ENCODE measurements at places on chromosomes 16 and 17.

- no peaks in the 10 kb centered on the region for H3K36me3 ChIP-seq
- H3K4me1 ChIP-seq = peaks cover 50% of the 10 kb centered on the region
- DNase-seq = peak; percentile 77
- H3K27ac ChIP-seq = peak overlapping the region; percentile 94
Measured at GRCh38 chr17:50151041-50151936, 812 bp upstream of the PPP1R9B start.

DNA sequence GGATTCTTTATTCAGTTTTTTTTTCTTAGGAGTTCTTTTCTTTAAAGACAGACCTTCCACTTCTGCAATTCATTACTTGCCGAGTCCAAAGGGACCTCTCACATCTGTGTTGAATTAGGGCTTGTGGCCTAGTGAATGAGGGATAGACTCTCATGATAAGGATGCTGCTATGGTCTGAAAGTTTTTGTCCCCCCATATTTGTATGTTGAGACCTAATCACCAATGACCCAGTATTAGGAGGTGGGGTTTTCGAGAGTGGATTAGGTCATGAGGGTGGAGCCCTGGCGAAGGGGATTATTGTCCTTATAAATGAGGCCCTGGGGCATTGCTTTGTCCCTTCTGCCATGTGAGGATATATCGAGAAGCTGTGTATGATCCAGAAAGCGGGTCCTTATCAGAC, 9.5 kb downstream of the KRT12 start:
- H3K4me1 ChIP-seq = peaks cover 27% of the 10 kb centered on the region
- peak overlapping the region; percentile 80 for H3K27ac ChIP-seq
- H3K4me3 ChIP-seq = peak overlapping the region; percentile 2
- no peaks in the 10 kb centered on the region for H3K27me3 ChIP-seq

- peaks cover 20% of the 10 kb centered on the region for H3K36me3 ChIP-seq
- H3K4me1 ChIP-seq = peaks cover 1% of the 10 kb centered on the region
- H3K27me3 ChIP-seq = no peaks in the 10 kb centered on the region
- H3K27ac ChIP-seq = no peak overlapping the region
Measured at GRCh38 chr17:37312137-37312923, 63.5 kb upstream of the C17orf78 start.

- H3K36me3 ChIP-seq = peaks cover 3% of the 10 kb centered on the region
- no peak overlapping the region for H3K27ac ChIP-seq
- H3K4me1 ChIP-seq = peaks cover 40% of the 10 kb centered on the region
- DNase-seq = no peak
Measured at GRCh38 chr17:66945147-66945835, 19.2 kb upstream of the CACNG4 start.

GRCh38 chr17:75878174-75878998, at the start of gene TRIM47:
Gene TRIM47 (minus strand): TSS chr17:75878581. CDS start chr17:75878548, 33 bp downstream.
- H3K27ac ChIP-seq = no peak within 1 kb of the TSS
- peaks cover 16% of the 10 kb centered on the region for H3K4me1 ChIP-seq
- peaks cover 72% of the 10 kb centered on the region for H3K27me3 ChIP-seq
- no peaks in the 10 kb centered on the region for H3K36me3 ChIP-seq
- DNase-seq = no peak

DNA sequence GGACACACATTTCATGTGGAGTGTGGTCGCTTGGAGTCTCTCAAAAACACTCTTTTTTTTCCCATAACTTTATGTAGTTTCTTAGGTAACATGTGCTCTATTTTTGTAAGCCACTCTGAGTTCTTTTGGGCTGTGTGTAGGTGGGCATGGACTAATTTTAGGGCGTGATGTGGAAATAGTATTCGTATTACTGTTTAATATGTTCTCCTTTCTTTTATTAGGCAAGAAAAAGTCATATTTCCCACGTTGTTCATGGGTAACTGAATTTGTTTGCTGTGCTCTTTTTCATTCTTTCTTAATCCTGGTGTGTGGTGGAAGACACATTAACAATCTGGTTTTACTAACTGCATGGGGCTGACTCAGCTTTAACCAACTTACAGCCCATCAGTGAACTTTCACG, 27.4 kb downstream of the NDEL1 start:
- no peak for DNase-seq
- no peak overlapping the region for H3K27ac ChIP-seq
- H3K36me3 ChIP-seq = peaks cover 25% of the 10 kb centered on the region
- peaks cover 22% of the 10 kb centered on the region for H3K4me1 ChIP-seq
- H3K4me3 ChIP-seq = no peak overlapping the region

GRCh38 chr17:2025622-2026309, 632 bp upstream of the RTN4RL1 start:
- DNase-seq = peak; percentile 78
- H3K36me3 ChIP-seq = no peaks in the 10 kb centered on the region
- peaks cover 67% of the 10 kb centered on the region for H3K27me3 ChIP-seq
- H3K4me1 ChIP-seq = peaks cover 21% of the 10 kb centered on the region

- no peaks in the 10 kb centered on the region for H3K27me3 ChIP-seq
- peaks cover 66% of the 10 kb centered on the region for H3K4me1 ChIP-seq
- no peak overlapping the region for H3K4me3 ChIP-seq
- peaks cover 3% of the 10 kb centered on the region for H3K36me3 ChIP-seq
- no peak overlapping the region for H3K27ac ChIP-seq
- no peak for DNase-seq
Measured at GRCh38 chr17:21031756-21032396, 10.9 kb downstream of the USP22 start.

- H3K27me3 ChIP-seq = no peaks in the 10 kb centered on the region
- no peak for DNase-seq
- peaks cover 17% of the 10 kb centered on the region for H3K4me1 ChIP-seq
- peaks cover 25% of the 10 kb centered on the region for H3K36me3 ChIP-seq
- H3K4me3 ChIP-seq = no peak overlapping the region
Measured at GRCh38 chr17:82416771-82417170, 1.4 kb upstream of the HEXD start.

DNA sequence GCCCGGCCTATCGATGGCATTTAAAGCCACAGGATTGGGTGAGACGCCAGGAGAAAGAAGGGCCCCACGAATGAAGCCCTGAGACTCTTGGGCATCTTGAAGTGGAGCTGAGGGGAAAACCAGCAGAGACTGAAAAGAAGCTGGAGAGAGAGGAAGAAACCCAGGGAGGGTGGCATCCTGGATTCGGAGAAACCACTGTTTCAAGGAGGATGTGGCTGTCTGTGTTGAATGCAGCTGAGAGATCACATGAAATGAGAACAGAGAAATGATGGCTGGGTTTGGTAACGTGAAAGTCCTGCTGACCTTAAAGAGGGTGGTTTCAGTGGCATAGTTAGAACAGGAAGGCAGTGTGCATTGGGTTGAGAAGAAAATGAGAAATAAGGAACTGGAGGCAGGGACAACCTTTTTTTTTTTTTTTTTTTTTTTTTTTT, 3.8 kb downstream of the TNFSF12 start:
- no peak for DNase-seq
- H3K27ac ChIP-seq = no peak overlapping the region
- no peak overlapping the region for H3K4me3 ChIP-seq
- peaks cover 16% of the 10 kb centered on the region for H3K4me1 ChIP-seq

- H3K4me1 ChIP-seq = no peaks in the 10 kb centered on the region
- no peak for DNase-seq
- no peaks in the 10 kb centered on the region for H3K36me3 ChIP-seq
- H3K4me3 ChIP-seq = no peak overlapping the region
Measured at GRCh38 chr17:56613131-56613530, 19.6 kb downstream of the NOG start.

GRCh38 chr17:6269478-6269877, 165.4 kb downstream of the AIPL1 start:
- no peak overlapping the region for H3K4me3 ChIP-seq
- H3K36me3 ChIP-seq = no peaks in the 10 kb centered on the region
- H3K27ac ChIP-seq = no peak overlapping the region
- no peaks in the 10 kb centered on the region for H3K4me1 ChIP-seq

GRCh38 chr16:70470927-70471341, 16.5 kb downstream of the FCSK start:
- no peak overlapping the region for H3K4me3 ChIP-seq
- no peak for DNase-seq
- H3K36me3 ChIP-seq = peaks cover 5% of the 10 kb centered on the region
- H3K27ac ChIP-seq = no peak overlapping the region
- H3K27me3 ChIP-seq = no peaks in the 10 kb centered on the region
- H3K4me1 ChIP-seq = no peaks in the 10 kb centered on the region

DNA sequence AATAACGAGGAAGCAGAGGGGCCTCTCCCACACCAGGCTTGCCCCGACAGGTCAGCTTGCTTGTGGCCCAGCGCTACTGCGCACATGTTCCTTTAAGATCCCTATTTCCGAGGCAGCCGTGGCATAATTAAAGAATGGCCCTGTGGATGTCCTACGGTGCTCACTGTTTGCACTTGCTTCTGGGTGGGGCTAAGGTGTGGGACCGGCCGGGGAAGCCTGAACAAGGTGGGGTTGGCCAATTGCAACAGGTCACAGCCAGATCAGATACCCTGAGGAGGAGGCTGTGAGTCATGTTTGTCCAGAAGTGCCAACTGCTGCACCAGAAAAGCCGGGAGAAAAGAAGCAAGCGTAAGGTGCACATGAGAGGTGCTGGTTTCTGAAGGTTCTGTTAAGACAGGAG, 158.5 kb upstream of the CACNG5 start:
- DNase-seq = no peak
- no peak overlapping the region for H3K4me3 ChIP-seq
- peaks cover 3% of the 10 kb centered on the region for H3K27me3 ChIP-seq
- peaks cover 3% of the 10 kb centered on the region for H3K36me3 ChIP-seq
- H3K4me1 ChIP-seq = peaks cover 2% of the 10 kb centered on the region

GRCh38 chr17:39677542-39678339, 9.5 kb downstream of the PNMT start:
- H3K27me3 ChIP-seq = no peaks in the 10 kb centered on the region
- H3K36me3 ChIP-seq = peaks cover 12% of the 10 kb centered on the region
- DNase-seq = no peak
- H3K4me3 ChIP-seq = no peak overlapping the region

DNA sequence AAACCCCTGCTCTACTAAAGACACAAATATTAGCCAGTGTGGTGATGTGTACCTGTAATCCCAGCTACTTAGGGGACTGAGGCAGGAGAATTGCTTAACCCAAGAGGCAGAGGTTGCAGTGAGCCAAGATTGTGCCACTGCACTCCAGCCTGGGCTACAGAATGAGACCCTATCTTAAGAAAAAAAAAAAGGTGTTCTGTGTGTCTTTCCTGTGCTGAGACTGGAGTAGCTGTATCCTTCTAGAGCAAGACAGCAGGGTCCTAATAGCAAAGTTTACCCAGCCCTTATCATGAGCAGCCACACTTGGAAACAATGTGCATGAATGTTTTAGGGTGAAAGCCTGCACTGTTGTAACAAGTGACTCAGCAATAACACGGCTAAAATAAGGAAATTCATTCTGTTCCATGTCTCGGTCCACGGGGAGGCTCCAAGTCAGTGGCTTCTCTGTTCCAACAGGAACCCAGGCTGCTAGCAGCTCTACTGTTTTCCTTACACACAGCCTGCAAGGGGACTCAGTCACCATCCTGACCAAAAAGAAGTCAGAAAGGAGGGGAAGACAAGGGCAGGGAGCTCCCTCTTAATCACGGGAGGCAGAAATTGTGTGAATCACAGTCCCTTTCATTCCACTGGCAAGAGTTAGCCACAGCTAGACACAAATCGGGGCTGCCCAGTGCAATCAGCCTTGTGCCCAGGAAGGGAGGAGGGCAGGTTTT, 7.1 kb upstream of the SLC5A11 start:
- H3K27ac ChIP-seq = peak overlapping the region; percentile 69
- H3K36me3 ChIP-seq = no peaks in the 10 kb centered on the region
- peaks cover 4% of the 10 kb centered on the region for H3K4me1 ChIP-seq
- H3K27me3 ChIP-seq = peaks cover 4% of the 10 kb centered on the region
- H3K4me3 ChIP-seq = no peak overlapping the region

DNA sequence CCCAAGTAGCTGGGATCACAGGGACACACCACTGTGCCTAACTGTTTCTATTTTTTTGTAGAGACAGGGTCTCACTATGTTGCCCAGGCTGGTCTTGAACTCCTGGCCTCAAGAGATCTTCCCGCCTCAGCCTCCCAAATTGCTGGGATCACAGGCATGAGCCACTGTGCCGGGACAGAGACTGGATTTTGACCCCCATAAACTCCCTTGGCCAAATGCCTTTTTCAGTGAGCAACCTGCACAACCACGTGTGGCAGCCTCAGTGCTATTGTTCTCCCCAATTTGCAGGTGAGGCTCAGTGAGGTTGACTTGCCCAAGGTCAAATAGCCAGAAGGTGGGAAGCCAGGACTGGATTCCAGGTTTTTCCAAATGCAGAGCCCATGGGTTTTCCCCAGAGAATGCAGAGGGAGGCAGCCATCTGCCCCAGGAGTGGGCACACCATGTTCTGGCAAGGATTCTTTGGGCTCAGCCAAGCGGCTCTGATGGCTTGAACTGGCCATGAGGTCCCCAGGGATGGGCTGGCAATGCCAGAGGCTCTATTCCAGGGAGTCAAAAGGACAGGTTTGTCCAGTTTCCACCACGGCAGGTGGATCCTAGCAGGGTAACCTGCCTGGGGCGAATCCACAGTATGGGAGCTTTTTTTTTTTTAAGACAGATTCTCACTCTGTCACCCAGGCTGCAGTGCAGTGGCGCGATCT, 1.8 kb downstream of the IL27 start:
- H3K27me3 ChIP-seq = peaks cover 8% of the 10 kb centered on the region
- H3K4me3 ChIP-seq = no peak overlapping the region
- no peak for DNase-seq
- H3K27ac ChIP-seq = no peak overlapping the region
- no peaks in the 10 kb centered on the region for H3K36me3 ChIP-seq

DNA sequence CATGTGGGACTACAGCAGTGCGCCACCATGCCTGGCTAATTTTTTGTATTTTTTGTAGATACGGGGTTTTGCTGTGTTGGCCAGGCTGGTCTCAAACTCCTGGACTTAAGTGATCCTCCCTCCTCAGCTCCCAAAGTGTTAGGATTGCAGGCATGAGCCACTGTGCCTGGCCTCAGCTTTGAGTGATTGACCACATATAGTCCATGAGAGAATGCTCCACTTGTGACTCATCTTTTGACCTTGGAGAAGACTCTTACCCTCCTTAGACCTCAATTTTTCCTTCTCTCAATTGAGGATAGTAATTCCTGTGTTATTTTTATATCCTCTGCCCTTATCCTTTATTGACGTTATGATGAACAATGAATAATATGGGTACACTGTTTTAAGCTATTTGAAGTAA, 30.9 kb upstream of the DUSP14 start:
- peaks cover 16% of the 10 kb centered on the region for H3K36me3 ChIP-seq
- DNase-seq = no peak
- peaks cover 4% of the 10 kb centered on the region for H3K4me1 ChIP-seq
- no peak overlapping the region for H3K4me3 ChIP-seq
- H3K27me3 ChIP-seq = no peaks in the 10 kb centered on the region

GRCh38 chr17:721540-721937, 6.9 kb upstream of the VPS53 start:
- peak overlapping the region; percentile 28 for H3K27ac ChIP-seq
- H3K36me3 ChIP-seq = no peaks in the 10 kb centered on the region
- H3K4me1 ChIP-seq = no peaks in the 10 kb centered on the region

GRCh38 chr16:1355591-1355990, 3.9 kb downstream of the GNPTG start:
- no peaks in the 10 kb centered on the region for H3K36me3 ChIP-seq
- peaks cover 13% of the 10 kb centered on the region for H3K4me1 ChIP-seq
- no peak for DNase-seq
- H3K4me3 ChIP-seq = no peak overlapping the region

DNA sequence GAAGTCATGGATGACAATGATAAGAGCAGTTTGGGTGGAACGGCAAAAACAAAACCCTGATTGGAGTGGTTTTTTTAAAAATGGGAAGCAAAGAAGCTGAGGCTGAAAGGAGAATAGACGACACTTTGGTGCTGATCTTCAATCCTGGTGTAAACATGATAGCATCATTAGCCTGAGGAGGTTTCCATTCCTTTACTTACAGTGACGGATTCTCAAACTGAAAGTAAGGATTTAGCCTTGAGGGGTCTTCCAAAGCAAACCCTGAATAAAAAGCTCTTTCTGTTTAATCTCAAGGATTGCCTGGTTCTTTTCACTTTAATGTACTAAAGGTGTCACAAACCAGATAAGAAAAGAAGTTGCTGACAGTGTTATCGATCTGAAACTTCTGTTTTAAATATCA, 69.3 kb downstream of the KCNJ2 start:
- H3K4me3 ChIP-seq = peak overlapping the region; percentile 8
- H3K27ac ChIP-seq = peak overlapping the region; percentile 87
- H3K36me3 ChIP-seq = peaks cover 20% of the 10 kb centered on the region
- no peaks in the 10 kb centered on the region for H3K27me3 ChIP-seq
- H3K4me1 ChIP-seq = peaks cover 51% of the 10 kb centered on the region

All from mesothelial cell of epicardium (in vitro differentiated cells).